HFFc6 (cell line): ENCODE measurements at places on chromosomes 5 and 9.

- DNase-seq, result peak; percentile 9
Observed at GRCh38 chr5:172642051-172642409, 967 bp downstream of the NEURL1B start.

DNA sequence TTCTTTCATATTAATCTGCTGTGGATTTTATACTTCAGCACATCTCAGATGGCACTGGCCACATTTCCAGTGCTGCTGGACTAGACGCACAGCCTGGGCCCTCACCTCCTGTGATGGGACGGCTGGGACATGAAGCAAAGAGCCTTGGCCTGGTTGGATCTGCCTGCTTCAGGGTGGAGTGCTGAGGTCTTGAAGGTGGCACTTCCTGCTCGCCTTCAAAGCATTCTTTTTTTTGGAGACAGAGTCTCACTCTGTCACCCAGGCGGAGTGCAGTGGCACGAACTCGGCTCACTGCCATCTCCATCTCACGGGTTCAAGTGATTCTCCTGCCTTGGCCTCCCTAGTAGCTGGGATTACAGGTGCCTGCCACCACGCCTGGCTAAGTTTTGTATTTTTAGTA lies 73.1 kb downstream of the RAPGEF1 start:
- DNase-seq, result no peak

DNA sequence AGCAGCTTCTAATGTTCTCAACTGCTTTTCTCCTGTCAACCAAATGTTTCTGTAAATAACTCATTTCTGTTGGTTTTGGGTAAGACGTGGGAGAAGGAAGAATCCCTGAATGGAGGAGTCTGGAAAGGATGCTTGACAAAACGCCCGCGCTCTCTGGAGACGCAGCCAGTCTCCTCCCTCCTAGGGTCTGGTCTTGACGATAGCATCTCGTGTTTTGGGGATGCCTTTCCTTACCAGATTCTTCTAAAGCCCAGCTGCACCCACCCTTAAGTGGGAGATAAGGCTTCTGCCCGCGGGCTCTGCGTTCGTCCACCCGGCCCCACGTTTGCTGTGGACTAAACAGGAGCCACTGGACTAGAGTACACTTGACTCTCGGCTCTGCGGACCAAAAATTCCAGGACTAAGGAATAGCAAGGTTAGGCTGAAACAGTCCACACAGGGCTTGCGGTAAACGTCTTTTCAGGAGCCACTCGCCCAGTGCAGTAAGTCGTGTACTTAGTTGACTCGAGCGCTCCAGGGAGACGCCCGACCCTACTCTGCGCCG lies 491 bp upstream of the CTSL start:
- peak; percentile 5 for DNase-seq

DNA sequence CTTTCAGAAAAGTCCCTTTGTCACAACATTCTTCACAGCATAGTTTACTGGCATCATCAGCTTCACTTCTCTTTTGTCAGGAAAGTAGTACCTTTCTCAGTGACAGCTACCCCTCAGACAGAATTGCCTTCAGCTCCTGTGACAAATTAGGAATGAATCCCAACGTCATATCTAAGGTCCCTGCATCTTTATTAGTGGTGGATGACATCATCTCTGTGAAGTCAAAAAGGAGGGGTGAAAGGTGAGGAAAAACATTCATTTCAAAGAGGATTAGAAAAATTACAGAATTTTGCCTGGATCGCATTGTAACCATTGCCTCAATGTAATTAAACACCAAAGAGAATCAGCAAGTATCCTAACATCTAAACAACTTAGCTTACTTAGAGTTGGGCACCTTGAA lies 7.9 kb upstream of the INSL6 start:
- no peak for DNase-seq

DNA sequence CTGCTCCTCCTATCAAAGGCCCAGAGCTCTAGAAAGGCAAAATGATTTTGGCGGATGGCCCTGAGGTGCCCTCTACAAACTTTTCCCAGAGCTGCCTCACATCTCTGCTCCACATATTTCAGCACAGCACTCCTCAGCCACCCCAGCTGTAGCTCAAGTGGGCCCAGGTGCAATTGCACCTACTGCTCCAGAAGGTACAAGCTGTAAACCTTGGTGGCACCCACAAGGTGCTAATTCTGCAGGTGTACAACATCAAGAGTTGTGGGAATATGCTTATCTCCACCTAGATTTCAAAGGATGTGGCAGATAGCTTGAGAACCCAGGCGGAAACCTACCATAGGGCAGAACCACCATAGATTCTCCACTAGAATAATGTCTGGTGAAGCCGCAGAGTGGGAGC lies 432.2 kb downstream of the TMEM232 start:
- no peak for DNase-seq

DNA sequence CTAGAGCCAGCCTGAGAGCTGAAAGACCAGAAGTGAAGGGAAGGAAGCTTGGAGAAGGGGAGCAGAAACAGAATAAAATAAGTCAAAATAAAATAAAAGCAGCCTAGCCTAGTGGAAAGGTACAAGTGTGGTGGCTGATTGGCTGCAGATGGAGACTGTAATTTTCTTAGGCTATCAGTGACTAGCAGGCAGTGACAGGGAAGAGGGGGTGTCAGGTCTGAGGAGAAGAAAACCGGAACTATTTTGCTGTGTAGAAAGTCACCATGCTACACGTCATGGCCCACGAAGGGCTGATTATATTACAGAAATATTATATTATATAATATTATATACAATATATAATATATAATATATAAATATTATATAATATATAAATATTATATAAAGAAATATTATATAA lies 98.1 kb upstream of the TAF11L2 start:
- DNase-seq, result no peak

DNA sequence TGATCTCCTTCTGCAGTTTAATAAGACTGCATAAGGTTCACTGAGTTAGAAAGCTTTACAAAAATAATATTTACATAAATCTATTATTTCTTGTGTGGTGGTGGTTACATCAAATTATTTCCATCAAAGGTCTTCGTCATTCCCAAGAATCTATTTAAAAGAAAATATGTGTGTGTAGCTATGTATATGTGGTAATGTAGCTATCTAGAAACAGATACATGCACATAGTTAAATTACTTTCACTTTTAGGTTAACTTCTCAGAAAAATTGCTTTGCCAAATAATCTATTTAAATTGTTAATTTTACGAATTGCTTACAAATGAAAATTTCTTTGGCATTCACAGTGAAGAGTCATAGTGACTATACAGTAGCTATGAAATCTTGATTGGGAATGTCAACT lies 633.2 kb downstream of the DMRTA1 start:
- DNase-seq, result no peak

DNA sequence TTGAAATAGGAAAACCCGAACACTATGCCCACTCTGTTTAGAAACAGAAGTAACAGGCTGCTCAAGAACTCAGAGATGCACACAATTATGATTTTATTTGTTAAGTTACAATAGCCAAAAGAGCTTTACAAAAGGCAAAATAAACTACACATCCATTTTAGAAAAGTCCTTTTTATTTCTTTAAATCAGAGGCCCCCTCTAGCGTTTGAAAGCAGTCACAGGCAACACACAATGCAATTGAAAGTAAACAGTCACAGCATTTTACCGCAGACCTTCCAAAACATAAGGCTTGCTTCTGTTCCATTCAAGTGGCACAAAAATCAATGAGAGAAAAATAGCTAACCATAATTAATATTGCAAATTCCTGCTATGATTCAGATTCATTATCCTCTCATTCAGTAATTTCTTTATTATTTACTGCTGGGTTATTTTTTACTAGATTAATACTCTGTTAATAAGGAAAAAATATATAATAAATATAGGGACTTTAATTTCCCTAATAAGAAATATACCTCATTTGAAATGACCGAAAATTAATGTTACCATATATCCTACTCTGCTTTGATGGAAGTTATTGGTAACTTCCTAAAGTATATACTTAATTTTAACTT lies 78.3 kb downstream of the CEP120 start:
- peak; percentile 40 for DNase-seq

DNA sequence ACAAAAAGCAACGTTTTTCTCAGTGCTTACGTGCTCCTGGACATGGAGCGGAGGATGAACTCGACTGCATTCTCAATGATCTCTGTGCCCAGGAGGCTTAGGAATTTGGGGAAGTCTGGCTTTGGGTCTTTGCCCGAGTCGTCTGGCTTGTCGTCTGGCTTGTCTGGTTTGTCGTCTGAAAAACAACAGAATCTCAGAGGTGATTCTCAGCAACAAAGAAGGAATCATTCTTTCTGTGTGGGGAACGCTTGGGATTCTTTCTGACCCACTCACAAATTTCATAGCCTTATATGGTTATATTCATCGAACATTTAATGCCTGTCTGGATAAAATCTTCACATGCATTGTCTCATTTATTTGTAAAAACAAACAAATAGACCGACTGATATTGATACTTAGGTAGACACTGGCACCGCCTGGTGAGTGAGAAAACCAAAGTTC lies 4.7 kb downstream of the C5orf46 start:
- no peak for DNase-seq
